Caki2 (cell line): ENCODE measurements at places on chromosomes 2 and 18. TPM values are rescaled to one million over a fixed set of nuclear protein-coding genes. Genes with fewer than 3 reads are reported as not detected.
A peak's percentile ranks its signal among the peaks of the same experiment; 100 is the strongest.

- DNase-seq: no peak
Observed at GRCh38 chr2:3138621-3139020, 239.0 kb downstream of the EIPR1 start.

DNA sequence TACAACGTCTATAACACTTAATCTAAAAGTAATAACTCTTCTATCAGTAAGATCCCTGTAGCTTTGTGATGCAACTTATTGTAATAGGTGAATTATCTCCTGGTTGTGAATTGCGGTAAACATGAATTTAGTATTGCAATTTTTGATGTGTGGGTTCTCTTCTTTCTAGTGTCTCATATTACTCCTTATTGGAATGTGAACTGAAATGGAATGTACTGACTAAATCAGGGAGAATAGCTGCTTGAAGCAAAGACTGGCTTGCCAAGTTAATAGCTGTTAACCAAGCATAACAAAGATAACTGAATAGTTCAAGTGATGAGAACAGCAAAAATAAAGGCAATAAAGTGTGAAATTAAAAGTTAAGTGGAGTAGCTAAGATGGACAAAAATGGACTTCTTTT, 60.5 kb upstream of the TFPI start:
- peak; percentile 6 for DNase-seq

- no peak for DNase-seq
Observed at GRCh38 chr18:3238742-3239141, 8.9 kb upstream of the MYL12A start.

GRCh38 chr2:237322564-237322963, 91.4 kb downstream of the COL6A3 start:
- no peak for DNase-seq

GRCh38 chr2:9441556-9441955, 18.1 kb downstream of the CPSF3 start:
- DNase-seq: no peak

GRCh38 chr2:77296791-77297190, 225.4 kb downstream of the LRRTM4 start:
- DNase-seq: no peak

DNA sequence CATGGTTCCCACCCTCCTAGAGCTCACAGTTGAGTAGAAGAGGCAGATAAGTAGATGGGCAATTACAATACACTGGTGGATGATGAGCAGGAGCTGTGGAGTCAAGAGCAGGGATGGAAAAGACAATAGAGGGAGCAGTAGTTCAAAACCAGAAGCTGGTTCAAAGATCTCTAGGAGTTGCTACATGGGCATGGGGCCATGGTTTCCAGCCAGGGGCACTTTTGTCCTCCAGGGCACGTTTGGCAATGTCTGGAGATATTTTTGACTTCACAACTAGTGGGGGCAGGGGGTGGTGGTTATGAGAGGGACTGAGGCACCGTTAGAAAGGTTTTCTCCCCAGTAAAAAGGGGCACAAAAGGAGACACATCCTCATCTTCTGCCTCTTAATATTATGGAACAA, 236.0 kb downstream of the DYSF start:
- DNase-seq: no peak

- DNase-seq: no peak
Observed at GRCh38 chr2:134039912-134040581, 213.8 kb upstream of the MGAT5 start.

- DNase-seq: no peak
Observed at GRCh38 chr2:178579006-178579405, 98.7 kb downstream of the PLEKHA3 start.

DNA sequence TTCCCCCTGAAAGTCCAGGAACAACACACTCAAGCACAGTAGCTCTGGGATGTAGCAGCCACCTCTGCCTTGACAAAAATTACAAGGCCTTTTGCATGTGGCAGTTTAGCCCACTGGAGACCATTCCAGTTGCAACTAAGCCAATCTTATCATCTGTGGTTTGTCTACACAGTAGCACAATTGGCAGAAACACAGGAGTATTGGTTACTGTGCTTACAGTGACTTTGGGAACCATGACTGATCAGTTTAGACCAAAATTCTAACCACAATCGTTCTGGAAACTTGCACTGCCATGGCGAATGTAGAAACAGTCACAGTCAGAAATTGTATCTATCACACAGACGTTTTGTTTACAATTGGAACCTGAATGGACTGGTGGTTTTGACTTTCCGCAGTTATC, 403.7 kb upstream of the MEIS1 start:
- no peak for DNase-seq

- no peak for DNase-seq
Observed at GRCh38 chr2:225171350-225171749, 129.1 kb upstream of the DOCK10 start.

DNA sequence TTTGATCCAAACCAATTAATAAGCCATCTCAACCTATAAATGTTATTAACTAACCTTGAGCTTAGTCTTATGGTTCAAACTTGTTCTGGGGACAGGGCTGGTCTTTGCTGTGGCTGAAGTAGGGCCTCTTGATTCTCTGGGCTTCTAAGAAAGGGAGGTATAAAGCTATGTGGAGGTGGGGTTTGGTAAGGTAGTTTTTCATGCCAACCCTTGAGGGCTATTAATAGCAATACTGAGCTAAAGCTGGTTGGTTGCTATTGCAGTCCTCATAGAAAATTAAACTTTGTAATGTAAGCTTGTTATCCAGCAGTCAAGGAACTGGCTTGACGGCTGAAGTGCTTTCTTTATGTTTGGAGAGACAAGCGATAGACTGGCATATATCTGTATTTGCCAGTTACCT, 112.1 kb downstream of the RND3 start:
- DNase-seq: no peak

DNA sequence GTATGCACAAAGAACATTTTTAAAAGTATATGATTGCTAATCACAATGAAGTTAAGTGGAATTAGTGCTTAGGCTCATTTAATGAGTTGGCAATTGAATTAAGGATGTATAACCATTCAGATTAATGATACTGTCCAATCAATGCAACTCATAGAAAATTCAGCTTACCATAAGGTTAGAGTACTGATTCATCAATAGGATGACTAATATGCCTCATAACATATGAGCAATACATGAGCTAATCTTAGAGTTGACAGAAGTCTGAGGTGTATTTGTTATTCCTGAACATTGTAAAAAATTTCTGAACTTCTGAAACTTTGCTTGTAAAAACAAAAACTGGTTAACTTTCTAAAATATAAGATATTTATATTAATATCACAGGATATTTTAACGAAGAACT, 118.3 kb upstream of the NETO1 start:
- DNase-seq: no peak

GRCh38 chr2:69222953-69223658, 163.9 kb downstream of the GFPT1 start:
- no peak for DNase-seq

The CMPK2 gene
- 4.2 and 10.7 TPM in 2 replicates for total RNA-seq

The CGREF1 gene
- total RNA-seq: 7.1 and 10.3 TPM in 2 replicates

The COL3A1 gene
- 0.03 and 3.6 TPM in 2 replicates for total RNA-seq

The PTH2R gene
- total RNA-seq: 17.3 and 36.9 TPM in 2 replicates

The GALNT5 gene
- 0.34 and 0.81 TPM in 2 replicates for total RNA-seq

The CNTNAP5 gene
- not detected in 2 replicates for total RNA-seq

The IL18RAP gene
- total RNA-seq: not detected in 2 replicates

The SFTPB gene
- total RNA-seq: not detected in 2 replicates

The MARCHF4 gene
- total RNA-seq: not detected in 2 replicates

The FBXO48 gene
- total RNA-seq: 0.44 and 0.52 TPM in 2 replicates
